Activated T-helper 9 cell treated with anti-CD3 and anti-CD28 coated beads, Interleukin-2, amount 50 U/mL, for 16 hours (primary cell): ENCODE measurements at places on chromosomes 11 and 22.

DNA sequence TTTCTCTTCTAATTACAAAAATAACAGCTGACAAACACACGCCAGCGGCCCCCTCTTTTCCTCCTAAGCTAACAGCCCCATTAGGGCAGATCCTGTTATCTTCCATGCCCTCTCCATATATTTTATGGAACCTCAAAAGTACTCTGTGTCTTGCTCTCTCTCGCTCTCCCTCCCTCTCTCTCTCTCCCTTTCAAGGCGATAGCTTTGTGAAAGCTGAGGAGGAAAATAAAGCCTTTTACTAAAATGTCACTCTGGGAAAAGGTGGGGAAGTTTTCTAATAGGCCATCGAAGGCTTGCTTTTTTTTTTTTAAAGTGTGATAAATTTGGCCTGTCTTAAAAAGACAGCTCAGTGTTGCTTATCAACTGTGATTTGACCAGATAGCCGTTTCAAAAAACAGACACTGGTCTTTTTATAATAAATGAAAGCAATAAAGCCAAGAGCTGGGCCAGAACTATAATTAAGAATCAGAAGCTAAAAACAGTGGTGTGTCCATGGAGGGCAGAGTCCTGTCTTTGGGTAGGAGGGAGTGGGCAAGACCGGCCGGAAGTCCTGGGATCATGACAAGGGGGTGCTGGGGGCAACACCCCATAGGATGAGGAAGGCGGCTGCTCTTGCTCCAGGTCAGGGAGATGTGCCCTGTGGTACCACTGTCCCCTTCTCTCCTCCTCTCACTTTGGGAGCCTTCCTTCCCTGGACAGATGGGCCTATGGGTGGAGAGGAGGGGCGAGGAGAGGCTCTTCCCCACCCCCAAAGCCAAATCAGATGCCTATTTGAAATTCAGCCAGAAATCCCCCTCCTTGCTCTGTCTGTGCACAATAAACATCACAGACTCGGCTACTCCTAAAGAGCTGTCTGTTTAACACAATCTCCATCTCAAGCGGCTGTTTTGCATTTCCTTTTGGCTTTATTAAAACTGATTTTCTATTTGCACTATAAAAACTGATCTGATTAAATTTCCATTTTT is 267.2 kb downstream of the BUD13 start:
- no peak for DNase-seq

DNA sequence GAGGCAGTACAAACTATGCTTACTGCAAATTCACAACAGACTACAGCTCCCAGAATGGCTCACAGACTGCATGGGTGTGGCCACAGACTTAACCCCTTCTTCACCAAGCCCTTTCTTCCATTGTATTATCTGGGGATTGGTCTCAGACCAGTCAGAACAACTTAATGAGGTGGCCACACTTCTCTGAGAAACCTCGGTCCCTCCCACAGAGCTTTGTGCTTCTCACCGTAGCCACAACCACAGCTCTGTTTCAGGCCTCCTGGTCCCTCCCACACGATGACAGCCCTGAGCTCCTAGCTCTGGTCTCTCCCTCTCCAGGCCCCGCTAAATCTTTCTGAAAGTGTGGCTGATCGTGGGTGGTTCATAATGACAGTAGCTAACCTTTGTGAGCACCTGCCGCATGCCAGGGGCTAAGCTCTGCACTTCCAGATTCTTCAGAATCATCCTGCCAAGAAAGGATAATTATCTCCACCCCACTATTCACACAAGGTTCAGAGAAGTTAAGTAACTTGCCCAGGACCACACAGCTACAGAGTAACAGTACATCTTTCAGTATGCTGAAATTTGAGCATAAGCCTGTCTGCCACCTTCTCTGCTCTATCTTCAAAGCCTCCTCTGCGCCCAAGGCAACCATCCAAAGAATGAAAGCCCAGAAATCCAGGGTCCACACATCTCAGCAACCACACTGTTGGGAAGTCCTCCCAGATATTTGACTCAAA is 5.4 kb downstream of the PDE2A start:
- DNase-seq: no peak

GRCh38 chr11:27309046-27309445 is 54.0 kb downstream of the CCDC34 start:
- no peak for DNase-seq

DNA sequence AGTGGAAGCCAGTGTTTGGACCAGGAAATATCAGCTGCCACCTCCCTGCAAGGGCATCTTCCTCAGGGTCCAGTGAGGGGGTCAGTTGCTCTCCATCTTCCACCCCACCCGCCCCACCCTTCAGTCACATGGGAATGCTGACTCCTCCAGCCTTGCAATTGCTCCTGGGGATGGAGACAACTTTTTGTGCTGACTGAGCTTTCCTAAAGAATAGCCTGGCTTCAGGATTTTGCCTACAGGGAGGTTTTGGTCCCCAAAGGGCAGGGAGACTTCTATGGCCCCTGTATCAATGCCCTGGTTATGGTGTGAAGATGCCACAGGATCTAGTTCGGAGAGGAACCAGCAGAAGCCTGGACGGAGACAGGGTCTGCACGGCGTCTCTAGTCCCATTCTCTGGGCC is 124.0 kb upstream of the LMO1 start:
- no peak for DNase-seq

DNA sequence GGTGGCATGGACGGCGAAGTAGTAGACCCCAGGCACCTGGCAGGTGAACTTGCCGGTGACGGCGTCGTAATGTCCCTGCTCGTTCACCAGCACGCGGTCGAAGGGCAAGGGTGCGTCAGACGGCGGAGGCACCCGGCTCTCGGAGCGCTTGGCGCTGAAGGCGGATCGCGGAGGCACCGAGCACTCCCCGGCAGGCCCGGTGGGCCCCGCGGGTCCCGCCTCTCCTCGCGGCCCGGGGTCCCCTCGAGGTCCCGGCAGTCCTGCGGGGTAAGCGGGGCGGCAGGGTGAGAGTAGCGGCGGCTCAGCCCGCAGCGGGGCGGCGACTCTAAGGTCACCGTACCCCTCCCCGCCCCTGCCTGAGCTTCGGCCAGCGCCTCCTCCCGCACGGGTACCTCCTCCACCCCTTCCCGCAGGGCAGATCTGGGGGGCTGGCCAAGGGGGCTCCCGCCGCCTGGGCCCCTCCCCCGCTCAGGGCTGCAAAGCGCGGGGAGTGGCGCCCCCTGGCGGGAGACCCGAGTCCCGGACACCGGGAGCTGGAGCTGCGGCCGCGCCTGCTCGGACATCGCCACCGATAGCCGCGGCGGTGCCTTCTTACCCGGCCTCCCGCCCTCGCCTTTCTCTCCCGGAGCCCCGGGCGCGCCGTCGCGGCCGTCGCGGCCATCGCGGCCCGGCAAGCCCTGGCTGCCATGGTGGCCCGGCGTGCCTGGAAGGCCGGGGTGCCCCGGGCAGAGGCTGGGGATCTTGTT is 921 bp downstream of the C1QTNF5 start:
- no peak for DNase-seq

GRCh38 chr22:41075946-41076345 is 16.4 kb upstream of the EP300 start:
- no peak for DNase-seq

DNA sequence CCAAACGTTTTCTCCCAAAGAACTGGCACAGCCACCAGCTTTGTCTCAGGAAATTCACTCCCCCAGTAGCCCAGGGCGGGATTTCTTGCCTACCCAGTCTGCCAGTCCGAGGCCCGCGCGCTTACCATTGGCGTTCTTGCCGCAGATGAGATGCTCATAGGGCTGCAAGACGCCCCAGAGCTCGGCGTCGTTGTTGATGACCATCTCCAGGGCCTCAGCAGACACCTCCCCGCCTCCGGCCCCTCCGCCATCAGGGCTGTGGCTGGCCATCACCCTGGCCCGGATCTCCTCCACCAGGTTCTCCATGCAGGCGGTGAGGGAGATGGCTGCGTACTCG is 1.3 kb downstream of the ABTB2 start:
- DNase-seq: peak; percentile 4

DNA sequence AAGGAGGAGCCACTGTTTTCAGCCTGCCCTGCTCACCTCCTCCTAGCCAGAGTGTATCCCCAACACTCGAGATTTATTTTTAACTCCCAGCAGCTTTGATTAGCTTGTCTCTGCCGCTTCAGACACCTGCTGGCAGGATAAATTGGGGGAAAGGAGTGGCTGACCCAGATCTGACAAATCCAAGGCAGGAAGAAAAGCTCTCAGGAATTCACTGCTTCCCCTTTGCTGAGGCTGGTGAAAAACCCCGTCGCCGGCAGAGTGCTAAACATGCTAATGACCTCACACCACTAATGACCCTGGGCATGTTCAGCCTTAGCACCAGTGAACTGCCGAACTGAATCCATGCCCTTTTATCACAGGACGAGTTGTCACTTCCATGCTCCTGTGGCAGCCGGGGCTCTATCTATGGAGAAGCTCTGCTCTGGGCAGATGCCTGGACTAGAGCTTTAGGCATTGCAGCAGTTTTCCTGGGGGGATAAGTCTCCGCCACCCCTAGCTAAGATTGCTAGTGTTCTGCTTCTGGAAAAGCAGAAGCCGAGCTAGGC is 52.2 kb downstream of the FEZ1 start:
- DNase-seq: no peak

GRCh38 chr11:66437979-66438503 is 607 bp downstream of the MRPL11 start:
- no peak for DNase-seq

DNA sequence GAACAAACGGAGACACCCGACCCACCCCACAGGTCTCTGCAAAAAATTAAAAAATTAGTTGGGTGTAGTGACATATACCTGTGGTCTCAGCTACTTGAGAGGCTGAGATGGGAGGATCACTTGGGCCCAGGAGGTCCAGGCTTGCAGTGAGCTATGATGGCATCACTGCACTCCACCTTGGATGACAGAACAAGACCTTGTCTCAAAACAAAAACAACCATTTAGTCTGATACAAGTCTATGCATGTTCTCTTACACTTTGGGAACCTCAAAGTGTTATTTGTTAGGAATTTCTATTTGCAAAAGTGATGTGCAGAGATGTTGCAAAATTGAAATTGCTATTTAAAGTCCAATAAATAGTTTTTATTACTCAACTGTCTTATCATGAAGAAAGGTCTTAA is 14.3 kb downstream of the ATG13 start:
- DNase-seq: no peak

DNA sequence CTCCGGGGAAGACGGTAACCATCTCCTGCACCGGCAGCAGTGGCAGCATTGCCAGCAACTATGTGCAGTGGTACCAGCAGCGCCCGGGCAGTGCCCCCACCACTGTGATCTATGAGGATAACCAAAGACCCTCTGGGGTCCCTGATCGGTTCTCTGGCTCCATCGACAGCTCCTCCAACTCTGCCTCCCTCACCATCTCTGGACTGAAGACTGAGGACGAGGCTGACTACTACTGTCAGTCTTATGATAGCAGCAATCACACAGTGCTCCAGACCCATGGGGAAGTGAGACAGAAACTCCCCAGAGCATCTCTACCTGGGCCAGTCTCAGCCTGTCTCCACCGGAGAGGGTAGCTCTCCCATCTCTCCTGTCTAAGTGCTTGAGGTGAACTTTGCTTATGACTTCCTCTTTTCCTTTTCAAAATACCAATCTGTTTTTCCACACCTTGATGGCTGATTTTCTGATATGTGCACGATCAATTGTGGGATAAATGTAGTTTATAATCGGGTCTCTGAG is 48.5 kb upstream of the VPREB1 start:
- no peak for DNase-seq

DNA sequence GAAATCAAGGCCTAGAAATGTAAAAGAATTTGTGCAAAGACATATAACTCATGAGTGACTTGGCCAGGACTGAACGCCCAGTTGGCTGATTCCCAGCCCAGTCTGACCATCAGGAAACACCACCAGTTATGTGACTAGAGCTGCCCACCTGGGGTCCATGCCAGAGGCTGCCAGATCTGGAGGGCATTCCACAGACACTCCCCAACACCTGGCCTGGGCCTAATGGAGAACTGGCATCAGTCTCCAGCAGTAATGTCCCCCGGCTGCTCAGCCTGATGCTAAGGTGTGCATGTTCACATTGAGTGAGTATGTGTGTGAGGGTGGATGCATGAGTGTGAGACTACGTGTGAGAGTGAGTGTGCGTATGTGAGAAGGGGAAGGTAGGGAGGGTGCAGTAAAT is 15.7 kb downstream of the PLAAT3 start:
- no peak for DNase-seq

GRCh38 chr11:1842149-1843097 is 3.6 kb downstream of the TNNI2 start:
- DNase-seq: no peak

GRCh38 chr22:50702261-50702671 is 29.6 kb downstream of the SHANK3 start:
- DNase-seq: no peak

GRCh38 chr11:617199-617911 is 1.6 kb upstream of the IRF7 start:
- no peak for DNase-seq

- no peak for DNase-seq
Measured at GRCh38 chr11:88555829-88556202, 218.3 kb upstream of the CTSC start.

DNA sequence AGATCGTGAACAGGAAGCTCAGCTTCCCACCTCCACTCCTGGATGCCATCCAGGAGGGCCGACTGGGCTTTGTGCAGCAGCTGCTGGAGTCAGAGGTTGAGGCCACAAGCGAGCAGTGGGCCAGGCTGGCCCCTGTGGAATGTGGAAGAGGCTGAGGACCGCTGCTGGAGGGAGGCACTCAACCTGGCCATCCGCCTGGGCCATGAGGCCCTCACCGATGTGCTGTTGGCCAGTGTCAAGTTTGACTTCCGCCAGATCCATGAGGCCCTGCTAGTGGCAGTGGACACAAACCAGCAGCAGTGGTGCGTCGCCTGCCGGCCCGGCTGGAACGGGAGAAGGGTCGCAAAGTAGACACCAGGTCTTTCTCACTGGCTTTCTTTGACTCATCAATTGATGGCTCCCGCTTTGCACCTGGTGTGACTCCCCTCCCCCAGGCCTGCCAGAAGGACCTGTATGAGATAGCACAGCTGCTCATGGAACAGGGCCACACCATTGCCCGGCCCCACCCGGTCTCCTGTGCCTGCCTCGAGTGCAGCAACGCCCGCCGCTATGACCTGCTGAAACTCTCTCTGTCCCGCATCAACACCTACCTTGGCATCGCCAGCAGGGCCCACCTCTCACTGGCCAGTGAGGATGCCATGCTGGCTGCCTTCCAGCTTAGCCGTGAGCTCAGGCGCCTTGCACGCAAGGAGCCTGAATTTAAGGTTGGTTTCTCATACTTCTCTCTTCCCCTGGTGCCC is 24.9 kb downstream of the ART5 start:
- no peak for DNase-seq

DNA sequence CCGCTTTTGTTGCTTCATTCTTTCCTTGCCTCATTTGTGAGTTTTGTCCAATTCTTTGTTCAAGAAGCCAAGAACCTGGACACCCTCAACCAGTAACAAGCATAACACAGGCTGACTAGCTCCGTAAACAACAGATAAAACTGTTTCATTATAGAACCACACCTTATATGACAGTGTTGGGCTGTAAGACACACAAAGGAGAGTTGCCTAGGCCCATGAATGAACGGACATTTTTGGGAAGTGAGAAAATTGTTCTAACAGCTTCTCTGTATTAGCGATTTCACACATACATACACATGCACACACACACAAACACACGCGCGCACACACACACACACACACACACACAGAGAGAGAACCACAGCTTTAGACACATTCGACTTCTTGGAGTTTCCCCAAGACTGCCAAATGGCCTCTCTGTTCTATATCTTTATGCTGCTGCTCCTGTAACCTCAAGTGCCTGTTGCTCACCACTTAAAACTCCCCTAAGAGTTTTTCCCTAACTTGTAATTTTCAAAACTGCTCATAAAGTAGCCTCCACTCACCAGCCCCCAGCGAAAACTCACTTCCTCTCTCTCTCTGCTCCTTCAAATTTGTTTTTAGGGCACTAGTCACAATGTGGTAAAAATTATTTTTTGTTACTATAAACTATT is 35.9 kb downstream of the CTSC start:
- no peak for DNase-seq
